Activated naive CD8-positive, alpha-beta T cell treated with anti-CD3 and anti-CD28 coated beads for 36 hours (primary cell): ENCODE measurements at places on chromosomes 1 and 21.

GRCh38 chr1:208631506-208631905, 387.3 kb upstream of the PLXNA2 start:
- H3K27me3 ChIP-seq = no peaks in the 10 kb centered on the region
- no peaks in the 10 kb centered on the region for H3K4me1 ChIP-seq
- DNase-seq = no peak
- no peak overlapping the region for H3K4me3 ChIP-seq

GRCh38 chr21:25838809-25839208, 104.0 kb downstream of the GABPA start:
- DNase-seq = no peak
- no peaks in the 10 kb centered on the region for H3K4me1 ChIP-seq
- H3K27me3 ChIP-seq = peaks cover 2% of the 10 kb centered on the region
- no peak overlapping the region for H3K27ac ChIP-seq
- H3K36me3 ChIP-seq = no peaks in the 10 kb centered on the region

DNA sequence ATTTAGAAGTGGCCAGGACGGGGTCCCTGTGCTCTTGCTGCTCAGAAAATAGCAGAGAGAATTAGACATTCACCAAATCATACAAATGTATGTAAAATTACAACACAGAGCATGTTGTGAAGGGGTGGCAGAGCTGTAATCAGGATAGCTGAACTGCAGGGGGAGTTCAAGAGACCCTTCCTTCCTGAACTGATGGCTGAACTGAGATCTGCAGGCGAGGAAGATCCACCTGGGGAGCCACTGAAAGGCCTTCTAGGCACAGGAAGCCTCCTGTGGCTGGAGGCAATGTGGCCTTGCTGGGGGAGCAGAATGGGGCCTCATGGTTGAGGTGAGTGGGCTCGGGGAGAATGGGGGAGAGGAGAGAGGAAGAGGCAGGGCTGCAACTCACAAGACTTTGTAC, 216.5 kb downstream of the PRDM2 start:
- no peaks in the 10 kb centered on the region for H3K36me3 ChIP-seq
- DNase-seq = no peak
- H3K4me3 ChIP-seq = no peak overlapping the region
- peaks cover 17% of the 10 kb centered on the region for H3K27me3 ChIP-seq

DNA sequence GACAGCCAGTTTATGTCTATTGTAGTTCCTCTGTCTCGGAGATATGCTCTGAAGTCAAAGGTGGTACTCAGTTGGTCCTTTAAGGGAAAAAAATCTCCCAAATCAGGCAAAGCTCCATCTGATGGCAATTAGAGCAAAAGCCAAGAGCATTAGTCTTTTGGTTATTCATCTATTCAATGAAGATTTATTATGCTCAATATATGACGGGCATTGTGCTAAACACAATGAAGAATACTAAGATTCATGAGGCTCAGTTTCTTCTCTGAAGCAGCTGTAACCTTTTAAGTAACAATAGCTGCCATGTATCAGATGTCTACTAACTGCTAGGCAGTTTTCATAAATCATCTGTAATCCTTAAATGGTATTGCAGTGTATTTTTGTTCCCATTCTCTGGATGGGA, 47.6 kb upstream of the MROH9 start:
- no peaks in the 10 kb centered on the region for H3K36me3 ChIP-seq
- no peak for DNase-seq
- H3K27ac ChIP-seq = no peak overlapping the region
- no peak overlapping the region for H3K4me3 ChIP-seq
- peaks cover 8% of the 10 kb centered on the region for H3K27me3 ChIP-seq

GRCh38 chr21:41328660-41329607, 12.3 kb downstream of the FAM3B start:
- DNase-seq = no peak
- no peaks in the 10 kb centered on the region for H3K36me3 ChIP-seq
- H3K27me3 ChIP-seq = no peaks in the 10 kb centered on the region
- peak overlapping the region; percentile 11 for H3K27ac ChIP-seq
- no peaks in the 10 kb centered on the region for H3K4me1 ChIP-seq
- no peak overlapping the region for H3K4me3 ChIP-seq
